Foreskin keratinocyte (primary cell): ENCODE measurements at places on chromosomes 12 and 14. TPM values are rescaled to one million over a fixed set of nuclear protein-coding genes. Genes with fewer than 3 reads are reported as not detected.

DNA sequence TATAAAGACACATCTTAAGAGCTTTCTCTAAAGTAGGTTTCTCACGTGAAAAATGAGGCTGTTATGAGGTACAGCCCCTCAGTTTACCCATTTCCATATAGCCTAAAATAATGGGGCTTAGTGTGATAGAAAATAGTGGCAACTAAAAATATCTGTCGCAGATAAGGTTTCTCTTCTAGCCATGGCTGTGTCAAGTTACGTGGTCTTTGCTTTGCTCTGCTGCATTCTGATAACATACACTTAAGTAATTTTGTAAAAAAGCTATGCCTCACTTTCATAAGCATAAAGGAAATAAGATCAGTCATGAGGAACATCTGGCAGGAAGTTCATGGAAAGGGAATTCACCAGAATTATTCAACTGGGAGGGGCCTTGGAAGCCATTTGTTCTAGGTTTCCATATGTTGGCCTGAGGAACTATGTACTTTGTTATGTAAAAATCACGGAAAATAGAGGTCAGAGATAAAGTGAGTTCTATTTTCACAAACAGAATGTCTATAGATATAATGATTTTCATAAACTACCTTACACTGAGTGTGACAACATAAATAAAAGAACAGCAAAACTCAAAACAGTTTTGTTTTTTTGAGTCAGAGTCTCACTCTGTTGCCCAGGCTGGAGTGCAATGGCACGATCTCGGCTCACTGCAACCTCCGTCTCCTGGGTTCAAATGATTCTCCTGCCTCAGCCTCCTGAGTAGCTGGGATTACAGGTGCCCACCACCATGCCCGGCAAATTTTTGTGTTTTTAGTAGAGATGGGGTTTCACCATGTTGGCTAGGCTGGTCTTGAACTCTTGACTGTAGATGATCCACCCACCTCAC, 195.6 kb upstream of the KRR1 start:
- DNase-seq, result peak; percentile 83

- no peak for DNase-seq
Measured at GRCh38 chr14:99350751-99351150, 78.8 kb upstream of the BCL11B start.

DNA sequence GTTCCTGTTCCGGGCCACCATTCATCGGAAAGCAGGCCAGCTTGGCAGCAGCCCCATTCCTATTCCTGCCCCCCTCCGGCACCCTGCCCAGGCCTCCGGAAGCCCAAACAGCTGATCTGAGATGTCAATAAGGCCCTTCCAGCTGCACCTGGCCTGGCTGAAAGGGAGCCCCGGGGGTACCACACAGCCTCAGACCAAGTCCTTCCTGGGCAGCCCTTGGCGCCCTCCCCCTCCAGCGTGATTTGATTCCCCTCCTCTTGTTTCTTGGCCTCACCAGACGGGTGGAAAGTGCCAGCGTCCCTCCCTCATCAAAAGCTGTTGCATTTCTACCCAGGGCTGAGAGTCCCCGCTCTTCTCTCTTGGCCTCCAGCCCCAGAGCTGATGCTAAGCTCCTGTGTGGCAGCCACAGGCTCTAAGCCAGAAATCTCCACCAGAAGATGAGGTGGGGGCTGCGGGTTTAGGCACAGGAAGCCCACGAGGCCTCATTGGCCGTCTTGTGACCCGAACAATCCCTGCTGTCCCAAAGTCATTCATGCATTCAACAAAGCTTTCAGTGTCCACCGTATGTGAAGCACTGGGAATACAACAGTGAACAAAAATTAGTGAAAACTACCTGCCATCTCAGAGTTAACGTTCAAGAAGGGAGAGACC, 215.4 kb downstream of the SLC41A2 start:
- no peak for DNase-seq

DNA sequence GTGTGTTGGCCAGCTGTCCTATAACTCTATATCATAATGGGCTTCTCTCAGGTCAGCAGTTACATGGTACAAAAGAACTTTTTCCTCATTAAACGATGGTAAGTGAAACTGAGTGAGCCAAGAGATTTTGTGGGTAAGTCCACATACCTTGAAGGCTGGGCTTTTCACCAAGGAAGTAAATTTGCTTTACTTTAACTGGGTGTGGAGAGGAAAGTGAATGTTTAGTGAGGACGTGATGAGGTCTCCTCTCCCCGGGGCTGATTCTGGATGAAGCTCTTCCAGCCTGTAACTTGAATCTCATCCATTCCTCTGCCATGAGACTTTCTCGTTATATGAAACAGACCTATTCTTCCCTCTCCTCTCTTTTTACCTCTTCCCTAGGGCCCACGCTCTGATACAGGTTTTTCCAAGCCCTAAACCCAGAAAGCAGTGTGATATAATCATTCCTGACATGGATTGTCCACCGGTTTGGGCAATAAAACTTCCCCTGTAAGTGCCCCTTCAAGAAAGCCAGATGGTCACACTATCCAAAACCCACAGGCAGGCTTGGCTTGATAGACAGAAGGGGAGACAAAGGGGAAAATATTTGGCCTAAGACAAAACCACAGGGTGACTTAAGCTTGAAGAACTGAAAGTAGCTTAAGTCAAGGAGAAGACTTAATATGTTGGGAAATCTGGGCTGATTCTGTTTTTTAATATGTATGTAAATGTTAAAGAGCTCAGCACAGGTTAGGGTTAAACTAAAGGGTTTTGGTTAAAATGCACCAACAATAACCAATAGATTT, 50.3 kb downstream of the CIT start:
- DNase-seq, result no peak

DNA sequence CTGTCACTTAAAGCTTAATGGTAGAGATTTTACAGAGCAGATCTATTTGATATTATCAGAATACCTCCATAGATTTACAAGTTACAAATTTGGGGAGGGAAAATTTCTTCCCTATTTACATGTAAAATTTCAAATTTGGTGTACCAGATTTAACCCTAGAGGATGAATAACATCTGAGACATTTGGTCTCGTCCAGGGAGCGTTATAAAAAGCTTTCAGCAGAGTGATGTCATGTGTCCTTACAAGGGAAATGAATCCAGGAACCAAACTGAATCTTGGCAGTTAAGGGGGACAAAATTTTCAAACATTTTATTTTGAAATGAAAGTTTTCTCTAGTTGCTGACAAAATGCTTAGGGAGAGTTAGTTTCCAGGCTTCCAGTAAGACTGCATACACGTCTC, 4.5 kb upstream of the CDK17 start:
- no peak for DNase-seq

DNA sequence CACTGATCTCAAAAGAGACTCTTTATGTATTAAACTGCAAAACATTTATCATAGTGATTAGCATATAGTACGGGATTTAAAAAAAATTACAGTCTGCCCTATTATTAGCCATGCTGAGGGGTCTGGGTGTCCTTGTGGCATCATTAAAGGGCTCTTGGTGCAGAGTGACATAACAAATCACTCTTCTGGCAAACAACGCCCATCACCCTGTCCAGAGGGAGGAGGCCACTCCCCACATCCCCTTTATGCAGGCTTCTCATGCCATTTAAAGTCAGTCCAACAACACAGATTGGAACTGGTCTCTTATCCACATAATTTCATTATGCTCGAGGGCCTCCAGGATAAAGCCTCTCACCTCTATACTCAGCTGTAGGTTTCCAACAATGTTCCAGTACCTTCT, 51.1 kb downstream of the TMTC1 start:
- DNase-seq, result no peak

GRCh38 chr12:24901576-24902461, 47.1 kb downstream of the BCAT1 start:
- peak; percentile 30 for DNase-seq

DNA sequence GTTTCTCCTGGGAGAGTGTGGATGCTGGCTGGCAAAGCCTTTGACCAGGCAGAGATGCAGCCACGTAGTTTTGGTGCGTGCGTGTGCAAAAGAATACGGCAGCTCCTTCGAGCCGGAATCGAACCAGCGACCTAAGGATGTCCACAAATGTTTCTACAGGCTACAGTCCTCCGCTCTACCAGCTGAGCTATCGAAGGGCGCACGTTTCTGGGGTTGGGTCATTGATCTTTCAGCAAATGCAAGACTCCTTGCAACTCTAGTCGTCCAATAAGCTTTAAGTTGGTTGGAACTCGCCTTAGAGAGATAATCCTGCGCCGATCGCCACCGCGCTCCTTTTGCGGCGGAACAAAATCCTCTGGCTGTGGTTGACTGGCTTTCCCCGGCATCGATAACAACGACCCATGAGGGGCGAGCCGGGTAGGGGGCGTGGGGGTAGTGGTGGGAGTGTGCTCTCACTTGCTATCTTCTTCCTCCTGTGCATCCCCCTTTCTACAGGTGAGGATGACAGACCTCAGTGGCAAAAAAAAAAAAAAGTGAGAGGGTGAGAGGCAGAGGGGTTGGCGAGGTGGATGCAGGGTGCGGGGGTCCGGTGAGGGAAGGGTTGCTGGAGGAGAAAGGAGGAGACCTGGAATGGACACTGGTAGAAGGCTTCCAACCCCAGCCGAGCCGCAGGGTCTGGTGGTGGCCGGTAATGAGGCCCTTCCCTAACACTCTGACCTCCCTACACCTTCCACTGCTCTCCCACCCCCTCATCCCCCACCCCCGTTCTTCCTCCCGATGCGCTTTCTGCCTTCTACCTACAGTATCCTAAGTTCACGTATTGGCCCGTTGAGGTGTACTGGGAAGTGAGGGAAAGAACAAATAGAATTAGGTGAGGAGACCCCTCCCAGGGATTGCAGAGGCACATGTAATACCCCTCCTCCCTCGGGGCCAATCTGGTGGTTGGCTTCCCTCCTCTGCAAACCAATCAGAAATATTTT, 11.8 kb upstream of the OR6S1 start:
- peak; percentile 92 for DNase-seq

- no peak for DNase-seq
Measured at GRCh38 chr12:112798048-112798760, 6.7 kb downstream of the RPH3A start.

DNA sequence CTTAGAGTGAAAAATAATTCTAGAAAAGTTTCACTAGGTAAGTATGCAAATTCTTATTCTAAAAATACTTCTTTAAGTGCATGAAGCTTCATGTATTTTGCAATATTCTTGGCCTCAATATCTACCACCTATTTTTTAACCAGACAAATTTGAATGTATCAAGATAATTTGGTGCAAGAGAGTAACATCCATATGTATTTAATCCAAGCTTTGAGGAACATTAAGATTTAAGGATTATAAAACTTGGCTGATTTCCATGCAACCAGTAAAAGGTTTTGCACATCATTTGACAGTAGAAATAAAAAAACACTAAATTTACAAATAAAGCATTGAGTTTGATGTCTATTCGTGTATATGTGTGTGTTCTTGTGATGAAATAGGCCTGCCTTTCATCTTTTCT, 7.7 kb downstream of the LUM start:
- no peak for DNase-seq

- DNase-seq, result no peak
Measured at GRCh38 chr14:56299306-56299984, 181.2 kb downstream of the PELI2 start.

DNA sequence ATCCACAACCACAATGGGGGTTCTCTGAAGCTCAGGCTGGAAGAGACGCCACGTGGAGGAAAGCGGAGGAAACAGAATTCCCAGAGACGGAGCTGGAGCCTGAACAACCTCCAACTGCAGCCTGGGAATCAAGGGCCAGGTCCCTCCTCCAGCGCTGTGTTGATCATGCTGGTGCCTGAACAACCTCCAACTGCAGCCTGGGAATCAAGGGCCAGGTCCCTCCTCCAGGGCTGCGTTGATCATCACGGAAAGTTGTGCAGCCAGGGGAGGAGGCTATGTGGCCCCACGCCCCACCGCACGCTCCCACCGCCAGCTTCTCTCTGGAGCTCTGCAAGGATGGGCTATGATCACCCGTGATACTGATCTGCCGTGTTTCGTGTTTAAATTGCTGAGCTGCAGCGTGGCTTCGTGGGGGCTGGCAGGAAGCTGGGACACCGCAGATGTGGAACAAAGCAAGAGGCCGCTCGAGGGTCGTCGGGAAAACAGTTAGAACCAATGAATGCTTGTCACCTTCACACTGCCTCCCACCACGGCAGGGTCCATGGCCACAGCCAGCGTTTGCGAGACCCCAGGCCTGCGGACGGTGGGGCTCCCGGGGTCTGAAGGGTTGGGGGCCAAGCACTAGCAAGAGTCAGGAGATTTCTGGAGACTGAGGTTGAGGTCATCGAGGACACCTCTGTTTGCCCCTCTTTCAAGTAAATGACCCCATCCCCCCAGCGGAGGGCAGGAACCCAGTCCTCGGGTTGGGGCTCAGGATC, 51.8 kb upstream of the FBRSL1 start:
- no peak for DNase-seq

The VRTN gene
- not detected in 2 replicates for polyA plus RNA-seq

The MOAP1 gene
- 5.6 and 5.7 TPM in 2 replicates for polyA plus RNA-seq

The COX8C gene
- polyA plus RNA-seq, result not detected in 2 replicates

The ACSM4 gene
- not detected in 2 replicates for polyA plus RNA-seq

The TMEM179 gene
- polyA plus RNA-seq, result not detected in 2 replicates
